Stimulated activated CD4-positive, alpha-beta T cell treated with anti-CD3 and anti-CD28 coated beads, TNF-alpha, amount 100 ng/mL, for 1 hour (primary cell): ENCODE measurements at places on chromosomes 2 and 18.

DNA sequence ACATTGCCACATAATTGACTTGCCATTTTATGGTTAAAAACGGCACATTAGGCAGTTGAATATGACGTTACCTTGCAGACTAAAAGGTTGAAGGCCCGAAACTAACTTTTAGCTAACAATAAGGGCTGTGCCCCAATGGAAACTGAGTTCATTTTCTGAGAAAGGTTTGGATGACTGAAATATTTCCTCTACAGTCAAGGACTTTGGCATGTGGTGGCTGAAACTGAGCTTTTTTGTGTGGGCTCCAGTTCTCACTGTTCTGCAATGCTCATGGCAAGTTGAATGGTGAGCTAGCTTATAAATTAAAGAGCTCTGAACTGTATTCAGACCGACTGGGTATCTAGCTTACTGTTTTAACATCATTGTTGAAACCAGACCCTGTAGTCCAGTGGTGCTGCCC lies 23.8 kb upstream of the TXNDC2 start:
- DNase-seq: no peak

- DNase-seq: no peak
Observed at GRCh38 chr2:44119878-44120277, 48.8 kb upstream of the PPM1B start.

- DNase-seq: no peak
Observed at GRCh38 chr2:176398243-176399073, 129.2 kb downstream of the MTX2 start.

DNA sequence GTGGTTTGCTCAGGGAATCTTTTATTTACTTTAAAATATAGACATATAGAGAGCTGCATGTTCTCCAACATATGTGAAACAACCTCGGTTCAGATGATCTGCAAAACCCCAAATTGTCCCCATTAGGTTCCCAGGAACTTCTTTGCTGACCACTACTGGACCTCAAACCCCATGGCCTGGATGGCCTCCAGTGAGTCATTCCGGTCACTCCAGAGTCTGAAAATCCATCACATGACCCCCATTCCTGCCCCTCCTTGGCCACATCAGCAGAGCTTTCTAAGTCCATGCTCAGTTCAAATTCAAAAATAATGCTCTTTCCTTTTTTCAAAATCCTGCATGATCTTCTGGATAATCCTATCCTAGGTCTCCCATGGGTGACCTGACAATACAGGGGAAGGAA lies 271.0 kb downstream of the TNS1 start:
- no peak for DNase-seq

DNA sequence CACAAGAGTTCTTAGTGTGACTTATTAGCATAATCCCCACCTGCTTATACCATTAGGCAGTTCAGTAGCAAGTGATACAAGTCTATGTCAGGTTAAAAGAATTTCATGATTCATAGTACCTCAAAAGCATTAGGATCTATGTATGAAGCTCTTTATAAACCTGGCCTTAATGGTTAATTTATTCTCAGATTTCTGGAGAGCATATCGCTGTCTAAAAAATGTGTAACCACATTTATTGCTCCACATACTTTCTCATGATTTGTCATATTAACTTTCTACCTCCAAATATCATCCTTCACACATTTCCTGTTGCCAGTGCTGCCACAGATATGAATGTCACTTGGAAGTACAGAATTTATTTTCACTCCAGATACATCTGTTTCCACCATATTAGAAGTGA lies 332.8 kb upstream of the MAP2 start:
- DNase-seq: no peak
